H1 (cell line): ENCODE measurements at places on chromosomes 11 and 22.

DNA sequence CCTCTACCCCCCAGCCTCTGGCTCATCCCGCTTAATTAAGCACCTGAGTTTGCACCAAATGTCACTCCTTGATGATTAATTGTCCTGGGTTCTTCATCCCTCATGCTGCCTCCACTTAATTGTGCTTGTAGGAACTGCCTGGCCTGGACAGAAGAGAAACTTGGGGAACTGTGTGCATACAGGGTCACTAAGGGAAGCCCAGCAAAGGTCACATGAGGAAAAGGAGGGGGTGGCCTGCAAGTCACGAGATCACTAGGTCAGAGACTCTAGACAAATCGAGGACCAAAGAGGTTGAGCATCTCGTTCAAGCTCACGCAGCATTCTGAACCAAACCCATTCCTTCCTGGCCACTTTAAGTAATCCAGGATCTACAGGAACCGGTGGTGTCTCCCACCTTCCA lies 75.8 kb downstream of the PDE2A start:
- no peak for DNase-seq

DNA sequence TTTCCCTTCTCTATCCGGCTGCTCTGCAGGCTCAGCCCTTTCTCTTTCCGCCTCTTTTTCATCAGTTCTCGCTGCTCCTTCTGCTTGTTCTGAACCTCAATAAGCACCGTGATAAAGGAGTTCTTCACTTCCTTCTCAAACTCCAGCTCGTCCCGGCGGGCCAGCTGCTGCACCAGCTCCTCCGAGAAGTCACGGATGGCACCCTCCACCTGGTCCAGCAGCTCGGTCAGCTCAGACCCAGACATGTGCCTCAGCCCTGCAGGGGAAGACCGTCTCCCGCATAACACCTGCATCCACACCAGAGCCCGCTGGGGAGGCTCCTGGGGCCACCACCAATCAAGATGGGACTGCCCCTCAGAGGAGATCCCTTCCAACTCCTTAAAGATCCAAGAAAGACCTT lies 40.2 kb downstream of the FEZ1 start:
- peak; percentile 39 for DNase-seq

DNA sequence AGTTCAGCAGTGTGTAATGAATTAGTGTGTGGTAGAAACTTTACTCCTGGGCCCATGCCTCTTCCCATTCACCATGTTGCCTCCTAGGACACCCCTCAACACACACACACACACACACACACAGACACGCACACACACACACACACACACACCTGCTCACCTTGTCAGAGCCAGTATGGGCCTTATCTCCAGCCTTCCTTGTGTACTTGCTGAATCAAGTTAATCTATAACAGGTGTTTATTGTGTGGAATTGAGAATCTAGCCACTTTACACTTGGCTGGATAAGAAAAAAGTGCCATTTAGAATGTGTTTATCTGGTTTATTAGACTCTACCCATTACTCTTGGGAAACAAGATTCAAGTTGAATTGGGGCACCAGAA lies 14.5 kb upstream of the ZDHHC13 start:
- no peak for DNase-seq

- no peak for DNase-seq
These were observed 66.9 kb downstream of the AMOTL1 start for GRCh38 chr11:94834911-94835593.
